PC-9 (cell line): ENCODE measurements at places on chromosomes 4 and X.

DNA sequence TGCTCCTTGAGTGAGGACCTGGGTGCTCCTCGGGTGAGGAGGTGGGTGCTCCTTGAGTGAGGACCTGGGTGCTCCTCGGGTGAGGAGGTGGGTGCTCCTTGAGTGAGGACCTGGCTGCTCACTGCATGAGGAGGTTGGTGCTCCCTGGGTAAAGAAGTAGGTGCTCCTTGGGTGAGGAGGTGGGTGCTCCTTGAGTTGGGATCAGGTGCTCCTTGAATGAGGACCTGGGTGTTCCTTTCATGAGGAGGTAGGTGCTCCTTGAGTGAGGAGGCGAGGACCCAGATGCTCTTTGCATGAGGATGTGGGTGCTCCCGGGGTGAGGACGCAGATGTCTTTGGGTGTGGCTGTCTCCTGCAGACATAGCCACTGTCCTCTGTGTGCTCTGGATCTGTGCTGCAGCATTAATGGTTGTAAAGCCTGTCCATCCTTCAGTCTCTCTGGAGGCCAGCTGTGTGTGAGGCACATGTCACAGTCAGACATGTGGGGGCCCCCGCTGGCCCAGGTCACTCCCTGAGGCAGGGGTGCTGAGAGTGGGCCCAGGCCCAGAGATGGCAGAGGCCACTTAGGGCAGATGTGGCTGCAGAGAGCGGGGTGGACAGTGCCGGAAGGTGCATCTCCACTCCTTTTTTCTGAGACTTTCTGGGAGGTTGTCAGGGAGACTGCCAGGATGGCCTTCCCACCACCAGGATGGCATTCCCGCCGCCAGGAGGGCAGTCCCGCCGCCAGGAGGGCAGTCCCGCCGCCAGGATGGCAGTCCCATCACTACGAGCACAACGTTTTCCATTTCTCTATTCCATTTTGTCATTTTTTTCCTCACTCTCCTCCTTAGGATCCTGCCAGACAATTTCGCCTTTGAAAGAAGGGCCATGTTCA is 101.8 kb downstream of the HMX1 start:
- DNase-seq, result no peak

DNA sequence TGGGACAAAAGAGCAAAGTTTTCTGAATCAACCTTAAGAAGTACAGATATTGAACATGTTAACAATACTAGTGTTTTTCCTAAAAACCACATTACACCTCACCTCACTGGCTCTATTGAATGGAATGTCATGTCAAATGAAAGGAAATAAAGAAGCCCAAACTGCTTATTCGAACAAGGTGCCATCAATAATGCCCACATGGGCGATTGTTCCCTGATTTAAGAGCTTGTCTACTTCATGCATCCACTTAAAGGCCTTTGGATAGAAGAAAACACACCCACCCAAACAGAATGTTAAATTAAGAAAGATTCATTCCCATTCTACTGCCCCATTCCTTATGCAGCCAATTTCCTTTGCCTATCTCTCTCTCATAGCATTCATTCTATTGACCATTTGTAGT is 118.5 kb upstream of the PAQR3 start:
- DNase-seq, result no peak

DNA sequence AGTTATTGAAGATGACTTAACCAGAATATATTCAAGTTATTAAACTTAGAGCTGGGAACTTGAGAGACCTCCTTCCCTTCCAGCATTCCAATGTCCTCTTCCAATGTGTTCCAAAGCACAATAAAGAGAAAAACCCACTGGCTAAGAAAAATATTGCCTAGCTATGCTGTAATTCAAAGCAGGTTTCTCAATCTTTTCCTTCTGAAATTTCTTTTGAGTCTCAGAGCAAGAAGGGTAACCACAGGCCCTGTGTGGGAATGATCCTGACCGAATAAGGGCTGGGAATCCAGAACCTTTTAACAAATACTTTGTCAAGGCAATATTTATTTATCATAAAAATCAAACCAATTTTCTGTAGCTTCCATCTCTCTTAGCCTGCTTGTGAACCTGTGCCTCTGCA is 150.7 kb upstream of the SFRP2 start:
- no peak for DNase-seq

DNA sequence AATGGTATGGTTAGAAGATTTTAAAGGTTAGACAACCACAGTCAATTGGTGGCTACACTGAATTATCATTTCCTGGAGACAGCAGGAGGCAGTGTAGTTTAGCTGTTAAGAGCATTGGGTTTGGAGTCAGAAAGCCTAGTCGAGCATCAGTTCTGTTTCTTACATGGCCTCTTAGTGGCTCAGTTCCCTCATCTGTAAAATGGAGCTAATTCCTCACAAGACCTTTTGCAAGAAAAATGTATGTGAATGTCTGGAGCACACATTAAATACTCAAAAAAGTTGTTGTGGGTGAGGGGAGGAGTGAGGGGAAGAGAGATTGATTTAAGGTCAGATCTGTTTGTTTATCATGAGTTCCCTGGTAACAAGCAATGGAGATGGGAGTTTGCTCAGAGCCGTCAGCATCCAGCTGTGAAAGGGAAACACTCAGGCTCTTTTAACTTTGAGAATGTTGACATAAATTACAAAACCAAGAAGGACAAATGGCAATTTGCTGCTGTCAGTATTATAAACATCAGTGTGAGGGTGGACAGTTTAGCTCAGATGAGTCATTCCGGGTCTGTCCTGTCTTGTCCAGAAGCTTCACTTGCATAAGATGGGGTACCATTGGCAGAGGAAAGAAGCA is 98.2 kb upstream of the PGRMC2 start:
- no peak for DNase-seq

GRCh38 chr4:37998226-37998625 is 38.0 kb downstream of the PTTG2 start:
- no peak for DNase-seq
